D721Med (cell line): ENCODE measurements at places on chromosomes 7 and 10.
A peak's percentile ranks its signal among the peaks of the same experiment; 100 is the strongest.

GRCh38 chr7:108735814-108736213 is 166.1 kb downstream of the DNAJB9 start:
- DNase-seq: no peak

- no peak for DNase-seq
Measured at GRCh38 chr7:138449580-138449979, 10.5 kb upstream of the TRIM24 start.

- no peak for DNase-seq
Measured at GRCh38 chr7:22633954-22634474, 93.0 kb upstream of the IL6 start.

DNA sequence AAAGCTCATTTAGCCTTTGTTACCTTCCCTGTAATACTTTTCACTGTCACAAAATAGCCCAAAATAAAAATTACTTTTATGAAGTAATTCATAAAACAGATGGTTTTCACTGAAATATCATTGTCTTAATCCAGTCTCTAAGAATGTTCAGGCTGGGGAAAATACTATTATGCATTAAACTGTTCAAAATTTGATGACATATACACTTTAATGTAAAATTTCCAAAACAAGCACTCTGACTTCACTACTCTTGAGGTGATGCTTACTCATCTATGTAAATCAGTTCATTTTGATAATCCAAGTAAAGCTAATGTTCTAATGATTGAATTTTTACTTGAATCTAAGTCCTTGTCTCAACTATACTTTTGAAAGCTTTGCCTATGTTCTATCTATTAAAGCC is 127.9 kb downstream of the KMT2C start:
- DNase-seq: no peak

DNA sequence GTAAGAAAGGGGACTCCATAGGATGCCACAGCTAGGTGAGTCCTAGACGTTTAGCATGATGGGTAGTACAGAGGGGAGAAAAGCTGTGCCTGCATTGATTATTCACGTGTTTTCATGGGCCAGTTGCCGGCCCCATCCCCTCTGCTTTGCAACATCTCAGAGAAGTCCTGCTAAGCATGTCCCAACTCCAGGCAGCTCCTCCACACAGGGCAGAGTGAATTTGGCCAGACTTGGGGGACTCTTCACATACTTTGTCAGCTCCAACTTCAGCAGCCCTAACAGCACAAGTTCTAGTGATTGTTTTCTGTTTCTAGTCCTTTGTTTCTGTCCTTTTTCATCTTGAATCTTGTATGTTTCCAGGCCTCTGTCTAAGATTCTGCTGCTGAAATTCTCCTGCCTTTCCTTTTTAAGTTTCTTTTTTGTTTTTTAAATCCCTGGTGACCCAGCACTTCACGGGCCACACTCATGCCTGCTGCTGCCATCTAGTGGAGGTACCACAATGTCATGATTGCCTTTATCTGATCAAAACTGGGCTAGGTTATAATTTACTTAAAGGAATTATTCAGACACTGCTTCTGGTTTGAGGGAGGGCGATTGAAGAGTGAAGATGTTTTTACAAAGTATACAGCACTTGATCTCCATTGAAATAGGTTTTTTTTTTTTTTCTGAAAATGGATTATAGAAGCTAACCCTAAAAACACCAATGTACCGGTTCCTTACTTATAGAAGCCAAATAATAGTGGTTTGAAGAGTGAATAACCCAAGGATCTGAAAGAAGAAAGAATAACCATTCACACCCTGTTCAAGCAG is 276.9 kb downstream of the CSTF2T start:
- DNase-seq: no peak

GRCh38 chr7:43485580-43485979 is 97.3 kb upstream of the STK17A start:
- no peak for DNase-seq

DNA sequence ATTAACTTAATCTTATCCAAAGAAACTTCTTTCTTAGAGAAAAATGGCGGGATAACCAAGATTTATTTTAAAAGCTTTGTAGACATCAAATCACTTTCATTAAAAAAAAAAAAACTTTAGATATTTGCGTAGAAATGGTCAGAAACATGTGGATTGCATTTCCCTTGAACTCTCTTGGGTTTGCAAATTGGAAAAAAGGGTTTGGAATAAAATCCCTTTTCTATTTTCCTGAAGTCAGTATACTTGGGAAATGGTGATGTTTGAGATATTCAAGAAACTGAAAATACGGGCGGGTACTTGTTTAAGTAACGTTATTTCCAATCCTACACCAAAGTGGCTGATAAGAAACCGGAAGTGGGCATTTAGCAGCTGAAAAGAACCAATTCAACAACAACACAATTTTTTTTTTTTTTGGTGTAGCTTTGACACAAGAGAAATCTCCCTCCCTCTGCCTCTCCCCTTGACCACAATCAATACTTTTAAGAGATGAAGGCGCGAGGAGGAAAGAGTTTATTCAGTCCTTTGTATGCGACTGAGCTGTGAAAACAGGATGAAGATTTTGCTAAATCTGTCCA is 13.7 kb upstream of the GFRA1 start:
- no peak for DNase-seq

DNA sequence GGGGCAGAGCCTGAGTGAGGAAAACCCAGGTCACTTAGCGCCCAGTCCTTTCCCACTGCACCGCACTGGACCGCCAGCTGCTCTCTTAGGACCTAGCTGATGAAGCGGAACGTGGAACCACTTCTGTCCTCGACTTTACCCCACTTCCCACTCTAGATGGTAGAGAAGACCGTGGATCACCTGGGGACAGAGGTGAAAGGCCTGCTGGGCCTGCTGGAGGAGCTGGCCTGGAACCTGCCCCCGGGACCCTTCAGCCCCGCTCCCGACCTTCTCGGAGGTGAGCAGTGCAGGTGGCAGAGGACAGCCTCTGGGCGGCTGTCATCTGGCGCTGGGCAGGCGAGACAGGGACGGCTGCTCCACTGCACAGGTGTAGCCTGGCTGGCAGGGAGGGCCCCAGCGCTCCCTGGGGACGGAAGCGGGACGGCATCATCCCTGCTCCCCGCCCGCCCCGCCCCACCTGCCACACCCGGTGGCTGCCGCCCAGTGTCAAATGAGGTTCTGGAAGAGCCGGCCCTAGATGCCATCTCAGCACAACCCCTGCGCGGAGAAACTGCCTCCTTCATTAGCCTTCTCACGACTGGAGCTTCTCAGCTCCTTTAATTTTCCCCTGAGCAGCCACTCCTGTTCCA is 11.7 kb downstream of the PLAC9 start:
- DNase-seq: no peak

DNA sequence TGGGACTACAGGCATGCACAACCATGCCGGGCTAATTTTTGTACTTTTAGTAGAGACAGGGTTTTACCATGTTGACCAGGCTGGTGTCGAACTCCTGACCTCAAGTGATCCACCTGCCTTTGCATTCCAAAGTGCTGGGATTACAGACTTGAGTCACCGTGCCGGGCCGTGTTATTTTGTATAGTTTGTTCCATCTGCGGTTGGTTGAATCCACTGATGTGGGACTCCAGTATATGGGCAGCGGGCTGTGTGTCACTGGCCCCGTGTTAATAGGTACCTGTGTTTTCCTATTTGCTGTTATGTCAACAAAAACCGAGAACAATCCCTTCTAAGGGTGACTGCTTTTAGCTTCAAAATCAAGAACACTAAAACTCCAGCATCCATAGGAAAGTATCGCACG is 297.6 kb upstream of the PITRM1 start:
- no peak for DNase-seq

GRCh38 chr7:150974468-150975391 is 3.4 kb downstream of the KCNH2 start:
- peak; percentile 88 for DNase-seq

DNA sequence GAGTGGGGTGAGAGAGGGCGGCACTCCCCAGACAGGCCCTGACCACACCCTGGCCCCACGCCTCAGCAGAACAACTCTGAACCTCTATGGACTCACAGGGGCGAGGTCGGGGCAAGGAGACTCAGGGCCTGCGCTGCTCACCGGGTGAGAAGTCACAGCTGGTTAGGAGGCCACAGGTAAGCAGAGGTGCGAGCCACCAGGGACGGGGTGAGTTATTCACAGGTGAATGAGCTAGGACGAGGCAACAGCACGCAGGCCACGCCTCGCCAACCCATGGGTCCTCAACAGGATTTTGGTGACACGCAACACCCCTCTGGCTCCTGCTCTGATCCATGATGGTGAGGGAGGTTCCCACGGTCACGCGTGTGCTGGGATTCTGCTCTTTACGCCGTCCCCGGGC is 202.5 kb downstream of the ADARB2 start:
- DNase-seq: no peak

- no peak for DNase-seq
Measured at GRCh38 chr7:80726666-80727065, 88.2 kb downstream of the CD36 start.
